Fibroblast of skin of right biceps (primary cell): ENCODE measurements at places on chromosomes 4 and X.

- no peak for DNase-seq
Observed at GRCh38 chrX:131845771-131846170, 177.3 kb upstream of the STK26 start.

DNA sequence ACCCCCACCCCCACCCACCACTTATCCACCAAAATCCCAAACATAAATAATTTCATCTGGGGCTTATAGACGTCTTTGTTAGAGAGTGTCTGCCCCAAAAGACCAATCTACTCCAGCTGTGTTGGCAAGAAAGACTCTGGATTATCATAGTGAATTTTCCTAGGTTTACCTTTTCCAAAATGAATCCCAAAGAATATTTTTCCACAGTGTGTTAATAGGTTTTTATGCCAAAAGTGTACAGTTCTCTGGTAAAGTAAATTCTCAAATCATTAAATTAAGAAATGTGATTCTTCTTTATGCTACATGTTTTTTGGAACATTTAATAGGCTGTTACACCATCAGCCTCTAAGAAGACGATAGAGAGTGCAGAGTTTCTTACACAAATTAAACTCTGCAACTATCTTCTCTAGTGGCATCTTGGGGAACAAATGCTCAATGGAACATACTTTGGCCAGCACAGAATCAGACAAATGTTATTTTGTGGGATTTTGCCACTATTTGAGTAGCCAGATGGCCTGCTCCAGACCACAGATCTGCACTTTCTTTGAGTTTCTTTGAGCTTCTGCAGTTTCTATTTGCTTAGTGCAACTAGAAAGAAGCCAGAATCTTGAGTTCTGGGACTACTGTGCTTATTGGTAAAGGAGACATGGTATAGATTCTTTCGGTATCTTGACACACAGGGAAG is 206.0 kb downstream of the KIT start:
- no peak for DNase-seq

GRCh38 chrX:131894995-131895394 is 128.1 kb upstream of the STK26 start:
- DNase-seq, result peak; percentile 54

GRCh38 chr4:148044089-148044911 is 312.4 kb downstream of the ARHGAP10 start:
- DNase-seq, result no peak

- no peak for DNase-seq
Observed at GRCh38 chrX:67288156-67288555, 255.7 kb upstream of the AR start.

- DNase-seq, result no peak
Observed at GRCh38 chrX:115957862-115958490, 212.6 kb upstream of the AGTR2 start.
